8988T (cell line): ENCODE measurements at places on chromosomes 16 and 17.

GRCh38 chr16:31569360-31569717 is 41.6 kb downstream of the AHSP start:
- DNase-seq: no peak

DNA sequence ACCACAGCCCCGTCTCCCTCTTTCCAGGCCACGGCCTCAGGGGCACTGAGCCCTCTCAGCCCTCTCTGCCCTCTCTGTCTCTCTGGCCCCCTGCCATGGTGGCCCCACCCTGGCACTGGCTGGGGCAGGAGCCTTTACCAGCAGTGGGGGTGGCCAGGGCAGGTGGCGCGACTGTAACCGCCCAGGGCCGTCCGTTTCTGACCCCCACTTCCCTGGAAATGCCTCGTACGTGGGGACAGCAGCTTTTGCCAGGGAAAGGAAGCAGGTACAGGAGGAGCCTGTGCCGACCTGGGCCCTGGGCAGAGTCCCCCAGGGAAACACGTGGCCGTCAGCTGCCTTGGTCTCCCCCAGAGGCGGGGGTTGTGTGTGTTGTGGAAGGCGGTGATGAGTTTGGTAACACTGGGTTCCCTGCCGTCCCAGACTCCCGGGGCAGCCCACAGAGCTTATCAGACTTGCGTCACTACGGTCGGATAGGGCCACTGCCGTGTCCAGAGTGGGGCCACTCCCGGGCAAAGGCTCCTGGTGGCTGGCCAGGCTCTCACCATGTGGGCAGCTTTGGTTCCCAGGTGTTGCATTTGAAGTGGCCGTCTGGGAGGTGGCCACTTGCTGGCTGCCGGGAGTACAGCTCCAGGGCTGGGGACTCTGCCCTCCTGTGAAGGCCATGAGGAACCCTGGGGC is 249.3 kb upstream of the CIBAR2 start:
- no peak for DNase-seq

GRCh38 chr17:41650794-41651624 is 26.6 kb upstream of the KRT17 start:
- DNase-seq: no peak

- DNase-seq: no peak
Observed at GRCh38 chr17:39951924-39952679, 10.7 kb upstream of the GSDMA start.

DNA sequence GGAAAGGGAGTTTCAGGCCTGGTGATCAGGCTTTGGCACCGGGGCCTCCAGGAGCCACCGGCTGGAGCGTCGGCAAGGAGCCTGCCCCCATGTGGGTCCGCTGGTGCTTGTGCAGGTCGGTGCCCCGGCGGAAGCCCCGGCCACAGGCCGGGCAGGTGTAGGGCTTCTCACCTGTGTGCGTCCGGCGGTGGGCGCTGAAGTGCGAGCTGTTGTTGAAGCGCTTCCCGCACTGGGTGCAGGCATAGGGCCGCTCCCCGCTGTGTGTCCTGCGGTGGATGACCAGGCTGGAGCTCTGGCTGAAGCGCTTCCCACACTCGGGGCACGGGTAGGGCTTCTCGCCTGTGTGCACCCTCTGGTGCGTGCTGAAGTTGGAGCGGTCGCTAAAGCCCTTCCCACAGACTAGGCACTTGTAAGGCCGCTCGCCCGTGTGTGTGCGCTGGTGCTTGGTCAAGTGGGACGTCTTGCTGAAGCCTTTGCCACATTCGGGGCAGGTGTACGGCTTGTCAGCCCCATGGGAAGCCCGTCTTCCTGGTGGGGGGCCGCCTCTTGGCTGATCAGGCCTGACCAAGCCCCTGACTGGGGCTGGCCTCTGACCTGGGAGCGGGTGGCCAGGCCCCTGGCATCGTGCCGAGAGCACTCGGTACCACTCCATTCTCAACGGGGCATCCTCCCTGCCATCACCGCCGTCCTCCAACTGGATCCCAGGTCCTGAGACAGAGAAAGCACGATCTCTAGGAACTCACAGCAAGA is 14.4 kb downstream of the ZNF500 start:
- no peak for DNase-seq

- no peak for DNase-seq
Observed at GRCh38 chr16:31201582-31202413, 762 bp downstream of the PYCARD start.

DNA sequence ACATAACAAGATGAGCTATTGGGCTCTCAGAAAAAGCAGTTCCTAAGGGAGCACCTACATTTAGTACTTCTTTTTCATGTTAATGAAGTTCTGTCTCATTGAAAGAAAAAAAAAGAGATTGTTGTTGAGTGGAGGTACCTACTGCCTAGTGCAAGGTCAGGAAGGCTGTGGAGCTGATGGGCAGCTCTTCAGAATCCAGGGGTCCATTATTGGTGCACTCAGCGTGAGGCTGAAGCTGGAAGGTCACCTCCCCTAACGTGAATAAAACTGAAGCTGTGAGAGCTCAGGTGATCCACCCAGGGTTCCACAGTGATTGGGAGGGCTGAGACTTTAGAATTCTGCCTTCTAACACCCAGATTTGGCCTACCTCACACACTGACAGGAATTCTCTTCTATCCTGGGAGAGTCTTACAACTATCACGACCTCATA is 153.9 kb upstream of the TBX2 start:
- DNase-seq: no peak

- no peak for DNase-seq
Observed at GRCh38 chr16:11159282-11159681, 96.7 kb downstream of the SOCS1 start.
